ENCODE measurements at places on chromosomes 12 and 14.

- DNase-seq, result peak; percentile 82
Observed at GRCh38 chr12:106303202-106303820, 778 bp downstream of the TCP11L2 start.

DNA sequence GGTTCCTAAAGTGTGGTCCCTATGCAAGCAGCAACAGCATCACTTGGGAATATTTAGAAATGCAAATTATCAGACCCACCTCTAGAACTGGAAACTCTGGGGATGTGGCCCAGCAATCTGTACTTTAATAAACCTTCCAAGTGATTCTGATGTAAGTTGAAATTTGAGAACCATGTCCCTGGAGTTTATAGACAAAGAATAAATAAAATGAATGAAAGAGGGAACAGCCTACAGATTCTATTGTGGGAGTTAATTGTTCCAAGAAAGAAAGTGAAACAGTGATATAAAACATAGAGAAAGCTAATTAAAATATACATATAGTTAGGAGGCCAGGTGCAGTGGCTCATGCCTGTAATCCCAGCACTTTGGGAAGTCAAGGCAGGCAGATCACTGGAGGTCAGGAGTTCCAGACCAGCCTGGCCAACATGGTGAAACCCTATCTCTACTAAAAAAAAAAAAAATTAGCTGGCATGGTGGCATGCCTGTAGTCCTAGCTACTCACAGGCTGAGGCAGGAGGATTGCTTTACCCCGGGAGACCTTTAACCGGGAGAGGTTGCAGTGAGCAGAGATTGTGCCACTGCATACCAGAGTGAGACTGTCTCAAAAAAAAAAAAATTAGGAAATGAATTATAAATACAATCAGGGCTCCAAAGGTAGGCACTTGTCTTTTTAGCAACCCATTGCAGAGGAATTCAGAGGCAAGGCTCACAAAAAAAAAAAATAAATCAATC is 507.5 kb downstream of the NAV3 start:
- DNase-seq, result no peak

DNA sequence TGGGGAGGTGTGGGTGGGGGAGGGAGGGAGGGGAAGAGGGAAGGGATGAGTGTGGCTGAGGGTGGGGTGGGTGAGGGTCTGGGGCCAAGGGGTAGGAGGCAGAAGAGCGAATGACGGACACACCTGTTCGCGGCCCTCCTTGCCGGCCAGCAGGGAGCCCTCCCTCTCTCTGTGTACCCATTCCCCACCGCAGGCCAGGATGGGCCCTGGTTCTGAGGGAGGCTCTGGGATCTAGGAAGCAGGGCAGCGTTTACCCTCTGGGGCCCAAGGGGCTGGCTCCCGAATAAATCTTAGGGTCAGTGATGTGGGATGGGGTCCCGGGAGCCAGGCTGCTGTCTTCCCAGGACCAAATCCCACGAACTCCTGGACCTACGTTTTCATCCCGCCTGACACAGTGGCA is 46.0 kb upstream of the ESRRB start:
- DNase-seq, result no peak

DNA sequence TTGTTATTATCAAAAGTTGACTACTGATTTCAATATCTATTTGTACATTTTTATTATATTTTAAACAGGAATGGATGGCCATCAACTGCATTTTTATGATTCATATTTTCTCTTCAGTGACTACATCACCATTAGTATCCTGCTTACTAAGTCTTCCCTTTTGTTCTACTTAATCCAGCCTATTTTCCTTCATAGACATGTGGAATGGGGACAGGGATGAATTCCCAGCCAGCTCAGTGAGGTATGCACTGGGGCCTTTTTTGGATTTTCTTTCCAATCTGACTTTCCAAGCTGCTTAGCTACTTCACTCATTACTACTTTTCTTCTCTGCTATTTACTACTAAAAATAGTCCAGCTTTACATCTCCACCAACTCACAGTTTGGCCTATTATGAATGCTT is 38.4 kb downstream of the AKAP6 start:
- DNase-seq, result no peak

- no peak for DNase-seq
Observed at GRCh38 chr14:33728010-33728498, 222.8 kb downstream of the EGLN3 start.

- no peak for DNase-seq
Observed at GRCh38 chr12:86233126-86233525, 23.1 kb downstream of the MGAT4C start.

GRCh38 chr14:29843981-29844380 is 83.7 kb downstream of the PRKD1 start:
- no peak for DNase-seq

DNA sequence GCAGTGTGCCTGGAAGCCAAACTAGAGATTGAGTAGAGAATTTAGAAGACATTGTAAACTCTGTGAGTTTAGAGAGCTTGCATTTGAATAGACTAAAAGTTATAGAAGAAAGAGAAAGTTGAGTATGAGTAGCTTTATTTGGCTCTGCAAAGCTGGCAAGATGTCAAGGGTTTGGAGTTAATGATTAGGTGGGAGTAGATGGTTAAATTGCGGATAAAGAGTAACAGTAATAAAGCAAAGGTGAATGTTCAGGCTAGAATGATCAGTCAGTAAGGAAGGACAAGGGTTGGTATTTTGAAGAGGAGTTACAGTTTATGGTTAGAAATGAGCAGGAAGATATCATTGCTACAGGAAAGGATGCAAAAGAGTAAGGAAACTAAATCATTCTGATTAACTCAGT is 5.2 kb downstream of the PPM1A start:
- DNase-seq, result no peak

GRCh38 chr14:87990682-87991081 is 2.3 kb downstream of the GALC start:
- DNase-seq, result no peak

DNA sequence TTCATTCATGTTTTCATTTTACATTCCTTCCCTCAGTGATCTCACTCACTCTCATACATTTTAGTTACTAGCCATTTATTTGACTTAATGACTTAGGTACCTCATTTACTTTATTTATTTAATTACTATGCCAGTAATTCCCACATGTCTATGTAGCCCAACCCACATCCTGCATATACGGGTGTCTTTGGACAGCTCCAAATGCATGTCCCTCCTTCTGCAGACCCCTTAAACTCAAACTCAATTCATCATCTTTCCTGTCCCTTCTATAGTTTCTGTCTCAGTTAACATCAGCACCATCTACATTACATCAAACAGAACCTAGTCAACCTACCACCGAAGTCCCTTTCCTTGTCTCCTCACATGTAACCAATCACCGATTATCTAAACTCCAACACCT is 2.8 kb downstream of the CLEC1A start:
- no peak for DNase-seq

DNA sequence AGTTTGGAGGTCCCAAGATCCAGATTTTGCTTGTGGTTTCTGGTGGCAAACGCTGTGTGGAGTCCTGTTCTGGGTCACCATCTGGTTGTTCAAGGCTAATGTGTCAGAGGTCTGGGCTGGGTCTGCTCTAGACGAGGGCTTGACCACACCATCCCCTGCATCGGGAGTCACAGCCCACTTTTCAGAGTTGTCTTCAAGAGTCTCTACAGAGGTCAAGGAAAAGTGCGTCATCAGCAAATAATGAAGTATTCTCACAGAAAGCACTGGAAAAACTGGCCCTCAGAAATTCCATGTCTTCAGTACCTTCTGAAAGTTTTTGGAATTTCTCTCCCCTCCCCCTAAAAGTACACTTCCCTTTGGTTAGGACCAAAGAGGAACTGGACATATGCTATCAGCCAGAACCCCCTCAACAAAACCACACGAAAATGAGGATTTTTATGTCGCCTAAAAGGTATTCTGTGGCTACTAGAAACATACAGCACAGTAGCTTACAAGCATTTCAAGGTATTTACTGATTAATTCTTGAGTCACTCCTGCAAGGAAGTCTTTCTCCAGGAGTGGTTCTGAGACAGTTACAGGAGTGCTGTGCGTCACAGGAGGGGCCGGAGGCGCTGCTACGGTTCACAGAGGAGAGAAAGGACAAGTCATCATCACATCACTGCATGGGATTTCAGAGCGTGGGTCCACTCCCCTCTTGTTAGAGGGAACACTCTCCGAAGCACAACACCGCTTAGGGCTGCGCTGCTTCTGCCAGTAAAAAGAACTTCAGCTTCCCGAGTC is 35.4 kb downstream of the RAD52 start:
- DNase-seq, result no peak
